ENCODE measurements at places on chromosomes 2 and 18.

- DNase-seq = no peak
These were observed 87.3 kb downstream of the PMAIP1 start for GRCh38 chr18:59987102-59987501.

- no peak for DNase-seq
These were observed 66.4 kb upstream of the CHAC2 start for GRCh38 chr2:53701221-53701620.

GRCh38 chr2:174635015-174635593 is 37.5 kb upstream of the WIPF1 start:
- no peak for DNase-seq

- DNase-seq = no peak
These were observed 83.9 kb downstream of the PAX3 start for GRCh38 chr2:222214885-222215284.

GRCh38 chr2:241764275-241765241 is 12.1 kb upstream of the GAL3ST2 start:
- no peak for DNase-seq

DNA sequence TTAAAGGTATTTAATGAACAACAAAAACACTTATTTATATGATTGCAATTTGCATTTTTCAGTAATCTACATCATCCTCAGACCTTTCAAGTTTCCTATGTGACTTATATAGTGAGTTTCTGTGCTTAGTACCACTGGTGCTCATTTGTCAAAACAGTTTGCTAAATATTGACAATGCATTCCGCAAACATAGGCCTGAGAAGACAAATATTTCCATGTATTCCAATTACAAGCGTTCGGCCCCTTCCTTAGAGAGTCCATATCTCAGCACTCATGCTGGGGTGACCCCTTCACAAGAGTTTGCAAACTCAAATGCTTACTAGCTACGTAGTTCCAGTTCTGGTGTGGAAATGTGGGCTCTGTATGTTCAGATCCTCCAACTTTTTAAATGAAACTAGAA is 56.1 kb downstream of the SRD5A2 start:
- DNase-seq = no peak

Measured in NCI-H446 (cell line).